Esophagus (tissue), 2 donors: ENCODE measurements at places on chromosomes 3 and 15. TPM values are rescaled to one million over a fixed set of nuclear protein-coding genes. Genes with fewer than 3 reads are reported as not detected.

CLASP2 gene
- 7.2 TPM for polyA plus RNA-seq

EXD1 gene
- not detected for polyA plus RNA-seq

PTX3 gene
- 0.10 TPM for polyA plus RNA-seq

STARD9 gene
- 2.2 TPM for polyA plus RNA-seq

KLHL6 gene
- 0.16 TPM for polyA plus RNA-seq

EIF4E3 gene
- polyA plus RNA-seq, result 6.7 TPM
